ENCODE measurements at places on chromosomes 6 and 20.

- DNase-seq = no peak
These were observed 19.4 kb upstream of the MYB start for GRCh38 chr6:135161411-135162395.

GRCh38 chr20:58765780-58766179 is 73.2 kb downstream of the NPEPL1 start:
- DNase-seq = no peak

DNA sequence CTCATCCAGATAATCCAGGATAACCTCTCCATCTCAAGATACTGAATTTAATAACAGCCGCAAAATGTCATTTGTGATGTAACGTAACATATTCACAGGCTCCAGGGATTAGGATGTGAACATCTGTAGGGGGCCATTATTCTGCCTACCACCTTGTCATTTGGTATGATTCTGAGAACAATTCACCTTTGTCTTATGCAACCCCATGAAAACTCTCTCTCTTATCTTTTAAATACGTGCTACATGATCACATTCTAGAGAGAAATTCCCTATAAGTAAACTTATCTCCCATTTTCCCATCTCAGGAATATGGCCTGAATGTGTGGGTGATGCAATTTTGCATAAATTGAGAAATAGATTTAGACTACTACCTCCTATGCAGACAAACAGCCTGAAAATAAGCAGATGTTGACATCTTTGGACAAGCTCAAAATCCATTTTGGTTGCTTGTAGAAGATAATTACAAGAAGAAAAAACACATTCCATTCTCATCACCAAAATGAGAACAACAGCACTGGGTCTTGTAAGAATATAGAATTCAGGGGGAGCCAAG is 255.4 kb upstream of the STXBP5 start:
- no peak for DNase-seq

GRCh38 chr6:111980971-111981840 is 72.7 kb upstream of the CCN6 start:
- no peak for DNase-seq

DNA sequence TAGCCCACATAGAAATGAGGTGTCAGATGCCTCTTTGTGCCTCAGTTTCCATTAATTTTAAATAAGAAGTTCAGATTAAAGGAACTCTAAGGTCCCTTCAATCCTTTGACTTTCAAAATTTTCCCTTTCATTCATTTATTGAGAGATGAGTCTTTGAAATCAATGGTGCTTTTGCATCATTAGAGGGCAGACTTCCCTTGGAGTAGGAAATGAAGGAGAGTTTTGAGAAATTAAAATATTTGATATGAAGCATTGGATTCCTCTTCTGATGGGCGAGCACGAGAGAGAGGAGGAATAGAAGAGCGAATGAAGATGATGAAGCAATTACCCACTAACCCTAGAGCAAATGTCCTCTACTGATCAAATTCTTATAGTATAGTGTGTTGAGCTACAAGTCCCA is 105.7 kb downstream of the EDN1 start:
- DNase-seq = no peak

DNA sequence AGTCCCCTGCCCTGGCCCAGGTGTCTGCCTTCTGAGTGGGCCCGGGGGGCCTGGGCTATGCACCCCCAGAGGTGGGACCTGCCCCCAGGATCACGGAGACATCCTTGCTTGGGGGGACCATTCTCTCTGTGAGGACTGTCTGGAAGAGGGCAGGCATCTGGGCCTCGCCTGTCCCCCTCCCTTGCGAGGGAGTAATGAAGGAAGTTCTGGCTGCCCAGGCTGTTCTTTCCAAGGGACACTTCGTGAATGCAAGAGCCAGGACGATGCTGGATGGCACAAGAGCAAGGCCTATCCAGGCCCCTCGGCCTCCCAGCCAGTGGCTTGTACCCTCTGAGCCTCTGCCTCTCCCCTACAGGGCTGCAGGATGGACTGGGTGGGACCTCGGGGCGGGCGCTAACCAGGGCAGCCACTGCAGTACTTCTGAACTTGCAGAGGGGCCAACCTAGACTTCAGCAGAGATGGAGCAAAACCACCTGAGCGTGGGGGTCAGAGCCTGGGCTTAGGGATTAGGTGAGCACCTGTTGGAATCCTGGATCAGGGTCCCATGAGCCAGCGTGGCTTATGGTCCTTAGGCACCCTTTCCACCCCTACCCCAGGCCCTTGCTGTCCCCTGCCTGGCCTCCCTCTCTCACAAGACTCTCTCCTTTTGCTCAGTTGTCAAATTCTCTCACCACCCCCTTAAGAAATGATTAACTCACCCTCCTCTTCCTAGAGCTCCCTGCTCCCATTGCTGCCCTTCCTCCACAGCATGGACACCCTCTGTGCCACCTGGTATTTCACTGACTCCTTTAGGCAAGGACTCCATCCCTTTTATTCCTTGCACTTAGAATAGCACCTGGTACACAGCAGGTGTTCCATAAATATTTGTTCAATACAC is 53.2 kb downstream of the CTCFL start:
- no peak for DNase-seq

- no peak for DNase-seq
These were observed 26.7 kb downstream of the HCK start for GRCh38 chr20:32078791-32079190.

DNA sequence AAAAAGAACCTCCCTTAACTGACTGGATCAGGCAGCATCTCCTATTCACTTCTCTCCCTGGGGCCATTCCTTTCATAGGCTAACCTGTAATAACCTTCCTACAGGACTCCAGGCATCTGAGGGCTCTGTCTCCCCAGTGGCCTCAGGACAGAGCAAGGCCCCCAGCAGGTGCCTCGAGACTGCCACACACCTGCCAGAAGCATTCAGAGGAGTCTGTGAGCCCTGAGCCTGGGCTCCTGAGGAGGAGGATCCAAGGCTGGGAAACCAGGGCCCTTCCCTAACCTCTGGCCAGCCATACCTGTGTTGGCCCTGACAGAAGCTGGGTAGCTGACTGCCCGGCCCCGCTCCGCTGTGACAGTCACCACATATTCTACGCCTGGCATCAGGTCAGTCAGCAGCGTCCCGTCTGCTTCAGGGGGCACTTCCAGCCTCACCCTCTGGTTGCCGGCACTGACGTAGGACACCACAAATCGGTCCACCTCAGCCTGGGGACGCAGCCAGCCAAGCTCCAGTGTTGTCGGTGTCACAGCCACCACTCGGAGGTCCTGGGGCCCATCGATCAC is 20.6 kb downstream of the TNXB start:
- DNase-seq = no peak

DNA sequence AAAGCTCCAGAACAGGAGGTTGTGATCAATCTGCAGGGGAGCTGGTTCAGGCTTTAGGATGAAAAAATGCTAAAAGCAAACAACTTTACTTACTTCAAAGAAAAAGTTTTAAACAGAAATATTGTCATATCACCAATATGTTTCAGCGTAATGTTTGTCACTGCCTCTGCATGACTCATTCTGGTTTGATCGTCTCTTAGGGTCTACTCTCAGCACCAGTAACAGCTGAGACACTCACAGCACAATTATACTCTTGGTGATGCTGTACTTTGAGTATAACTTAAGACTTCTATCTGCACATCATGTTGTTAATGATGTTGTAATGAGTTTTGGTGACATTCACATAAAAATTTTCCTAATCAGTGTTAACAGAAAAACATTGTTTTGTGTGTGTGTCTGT is 665.4 kb downstream of the EPM2A start:
- DNase-seq = no peak

All from COR-L47 (cell line).